ENCODE measurements at places on chromosomes 4 and X. TPM values are rescaled to one million over a fixed set of nuclear protein-coding genes. Genes with fewer than 3 reads are reported as not detected.

Gene CPE
- total RNA-seq: 1.3 TPM

Gene TMEM184C
- 42.0 TPM for total RNA-seq

Gene CLRN2
- total RNA-seq: not detected

Gene CSAG2
- not detected for total RNA-seq

Gene F8
- 5.6 TPM for total RNA-seq

Gene TMEM144
- 9.2 TPM for total RNA-seq

Gene GCNA
- 1.5 TPM for total RNA-seq

Gene TRMT10A
- total RNA-seq: 7.4 TPM

Gene LEF1
- total RNA-seq: 0.14 TPM

Gene SPANXB1
- total RNA-seq: not detected

Gene SEC24D
- 55.8 TPM for total RNA-seq

Gene RAB33A
- 2.4 TPM for total RNA-seq

Gene SYNPO2
- total RNA-seq: 17.9 TPM

Gene VCX3A
- total RNA-seq: not detected

Gene RCHY1
- total RNA-seq: 30.3 TPM

Gene CXCL3
- total RNA-seq: 18.5 TPM

Gene ATP10D
- total RNA-seq: 21.3 TPM

Gene SLC7A11
- 69.1 TPM for total RNA-seq

Gene SHROOM3
- total RNA-seq: 1.6 TPM

Gene GAGE12J
- not detected for total RNA-seq

Gene GPRASP3
- total RNA-seq: 5.0 TPM

Gene IL13RA2
- 440 TPM for total RNA-seq

Gene HTR2C
- under 0.01 TPM for total RNA-seq

Gene EDA
- 0.14 TPM for total RNA-seq

Gene TMEM35A
- 3.4 TPM for total RNA-seq

Gene TMEM31
- total RNA-seq: 0.14 TPM

Gene GAB3
- 5.0 TPM for total RNA-seq

Gene USP17L20
- not detected for total RNA-seq

Gene SLC6A8
- 9.8 TPM for total RNA-seq

Gene ATRX
- total RNA-seq: 67.1 TPM

Gene CYP4V2
- 14.5 TPM for total RNA-seq

Gene FGF13
- 2.2 TPM for total RNA-seq

Gene AFF2
- under 0.01 TPM for total RNA-seq

Gene STPG2
- 0.14 TPM for total RNA-seq

Gene NUP54
- 57.5 TPM for total RNA-seq

Gene NAP1L2
- 1.1 TPM for total RNA-seq

Gene BTC
- total RNA-seq: 0.43 TPM

Gene BEX3
- 462 TPM for total RNA-seq

Gene CHRDL1
- total RNA-seq: 0.14 TPM

Gene MAGEA1
- 0.14 TPM for total RNA-seq

Gene ACOX3
- total RNA-seq: 27.7 TPM

Gene NKAP
- 4.0 TPM for total RNA-seq

Gene ADAMTS3
- total RNA-seq: 3.8 TPM

Gene CACNA1F
- total RNA-seq: not detected
